ENCODE measurements at places on chromosomes 12 and 14.

DNA sequence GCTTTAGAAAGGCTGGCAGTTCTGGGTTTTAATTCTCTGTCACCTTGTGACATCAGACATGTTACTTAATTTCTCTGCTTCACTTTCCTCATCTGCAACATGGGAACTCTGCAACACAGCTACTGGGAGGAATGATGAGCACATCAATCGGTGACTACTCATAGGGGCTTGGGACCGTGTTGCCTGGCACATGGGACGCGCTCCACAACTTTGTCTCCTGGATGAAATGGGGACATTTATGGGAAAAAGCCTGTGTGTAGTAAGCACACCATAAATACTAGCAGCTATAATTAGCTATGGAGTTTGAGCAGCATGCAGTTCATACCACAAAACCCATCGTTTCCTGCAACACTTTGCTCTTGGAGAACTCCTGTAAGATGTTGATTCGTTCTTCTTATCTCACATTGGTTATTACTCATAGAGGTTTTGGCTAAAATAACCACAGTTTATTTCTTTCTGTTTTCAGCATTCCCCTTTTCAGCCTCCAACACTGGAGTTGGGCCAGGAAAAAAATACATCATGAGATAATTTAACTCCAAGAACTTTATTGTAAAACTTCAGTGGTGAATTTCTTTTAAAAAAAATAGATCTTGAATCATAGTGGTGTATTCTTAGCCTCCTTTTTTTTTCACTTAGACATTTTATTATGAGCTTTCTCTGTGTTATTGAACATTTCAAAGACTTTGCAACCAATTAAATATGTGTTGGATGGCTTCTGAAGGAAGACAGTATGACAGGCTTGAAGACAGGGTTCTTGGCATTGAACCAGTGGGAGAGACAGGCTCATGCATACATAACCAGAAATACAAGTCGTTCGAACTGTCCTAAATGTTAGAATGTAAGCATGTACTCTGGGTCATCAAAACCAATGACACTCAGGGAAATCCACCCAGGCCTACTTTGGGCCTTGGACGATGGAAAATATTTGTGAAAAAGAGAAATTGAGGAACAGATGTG lies 72.7 kb downstream of the RIN3 start:
- DNase-seq, result no peak

GRCh38 chr14:88599326-88599725 lies 36.5 kb downstream of the ZC3H14 start:
- no peak for DNase-seq

GRCh38 chr12:45260854-45261253 lies 45.0 kb downstream of the ANO6 start:
- no peak for DNase-seq

- DNase-seq, result no peak
These were observed 1.2 kb downstream of the SLC2A13 start for GRCh38 chr12:40104461-40105264.

- DNase-seq, result no peak
These were observed 53.9 kb downstream of the DPF3 start for GRCh38 chr14:72839753-72840607.

GRCh38 chr14:40213701-40214100 lies 781.5 kb upstream of the FBXO33 start:
- DNase-seq, result no peak

Data from SJCRH30 (cell line).